ENCODE measurements at places on chromosomes 16 and 17.

GRCh38 chr16:11407047-11407982 lies 62.1 kb downstream of the RMI2 start:
- peak; percentile 32 for DNase-seq
- H3K27me3 ChIP-seq: no peaks in the 10 kb centered on the region
- H3K4me3 ChIP-seq: no peak overlapping the region
- H3K27ac ChIP-seq: no peak overlapping the region
- no peaks in the 10 kb centered on the region for H3K36me3 ChIP-seq
- peaks cover 9% of the 10 kb centered on the region for H3K4me1 ChIP-seq

DNA sequence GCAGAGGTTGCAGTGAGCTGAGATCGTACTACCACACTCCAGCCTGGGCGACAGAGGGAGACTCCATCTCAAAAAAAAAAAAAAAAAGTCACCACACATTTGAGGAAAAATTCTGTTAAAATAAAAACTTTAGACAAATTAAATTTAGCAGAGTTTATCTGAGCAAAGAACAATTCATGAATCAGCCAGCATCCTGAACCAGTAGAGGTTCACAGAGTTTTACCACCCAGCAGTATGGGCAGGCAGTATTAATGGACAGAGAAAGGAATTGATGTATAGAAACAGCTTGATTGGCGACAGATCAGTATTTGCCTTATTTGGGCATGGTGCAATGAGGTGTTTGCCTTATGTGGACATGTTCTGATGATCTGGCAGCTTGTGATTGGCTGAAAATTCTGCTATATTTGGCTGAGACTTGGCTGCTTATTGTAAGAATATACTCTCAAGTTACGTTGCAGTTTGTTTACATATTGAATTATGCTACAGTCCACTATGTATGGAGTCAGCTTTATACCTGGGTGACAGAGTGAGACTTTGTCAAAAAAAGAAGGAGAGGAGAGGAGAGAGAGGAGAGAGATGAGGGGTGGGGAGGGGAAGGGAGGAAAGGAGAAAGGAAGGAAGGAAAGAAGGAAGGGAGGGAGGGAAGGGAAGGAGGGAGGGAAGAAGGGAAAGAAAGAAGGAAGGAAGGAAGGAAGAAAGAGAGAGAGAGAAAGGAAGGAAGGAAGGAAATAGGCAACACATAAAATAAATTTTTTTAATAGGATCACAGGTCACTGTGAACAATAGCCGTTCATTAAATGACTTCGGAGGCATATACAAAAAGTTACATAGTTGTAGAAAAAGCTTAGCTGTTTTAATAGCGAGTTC lies 14.6 kb downstream of the ABCC3 start:
- H3K4me1 ChIP-seq: no peaks in the 10 kb centered on the region
- no peak for DNase-seq
- H3K4me3 ChIP-seq: no peak overlapping the region
- H3K27me3 ChIP-seq: no peaks in the 10 kb centered on the region
- no peaks in the 10 kb centered on the region for H3K36me3 ChIP-seq
- no peak overlapping the region for H3K27ac ChIP-seq

DNA sequence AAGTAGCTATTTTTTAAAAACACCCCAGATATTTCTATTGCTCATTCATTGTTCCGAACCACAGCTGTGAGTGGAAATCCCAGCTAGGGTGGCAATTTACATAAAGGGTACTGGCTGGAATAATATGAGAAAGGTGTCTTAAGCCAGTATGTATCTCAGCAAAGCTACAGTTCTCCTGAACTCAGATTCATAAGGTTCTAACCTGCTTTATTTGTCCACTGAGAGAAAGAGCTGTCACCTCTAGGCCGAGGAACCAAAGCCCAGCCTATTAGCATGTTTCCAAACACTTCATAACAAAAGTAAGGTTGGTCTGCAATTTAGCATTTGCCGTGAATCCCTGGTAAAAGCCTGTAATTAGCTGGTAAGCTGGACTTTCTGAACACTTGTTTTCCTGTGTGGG lies 57.0 kb upstream of the CLEC19A start:
- no peak overlapping the region for H3K27ac ChIP-seq
- H3K4me1 ChIP-seq: no peaks in the 10 kb centered on the region
- DNase-seq: no peak
- H3K4me3 ChIP-seq: no peak overlapping the region
- H3K36me3 ChIP-seq: no peaks in the 10 kb centered on the region

DNA sequence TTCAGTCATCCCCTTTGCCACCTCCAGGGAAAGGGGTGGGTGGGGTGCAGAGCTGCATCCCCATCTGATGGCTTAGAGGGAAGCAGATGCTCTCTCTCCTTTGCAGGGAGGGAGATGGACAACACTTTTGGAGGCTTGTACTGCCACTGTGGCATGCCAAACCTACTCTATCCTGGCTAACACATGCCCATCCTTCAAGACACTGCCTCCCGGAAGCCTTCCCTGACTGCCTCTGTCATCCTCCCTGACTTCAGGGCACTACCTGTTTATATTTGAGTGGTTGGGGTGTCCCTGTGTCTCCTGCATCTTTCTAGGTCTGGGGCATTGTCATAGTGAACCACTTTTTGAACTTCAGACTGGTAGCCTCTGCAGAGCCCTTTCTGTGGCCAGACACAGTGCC lies 202.3 kb downstream of the ZNF423 start:
- peaks cover 20% of the 10 kb centered on the region for H3K4me1 ChIP-seq
- no peak overlapping the region for H3K27ac ChIP-seq
- H3K4me3 ChIP-seq: no peak overlapping the region
- no peaks in the 10 kb centered on the region for H3K27me3 ChIP-seq

Measured in thoracic aorta (tissue), 2 donors.